ENCODE measurements at places on chromosomes 3 and 15.

DNA sequence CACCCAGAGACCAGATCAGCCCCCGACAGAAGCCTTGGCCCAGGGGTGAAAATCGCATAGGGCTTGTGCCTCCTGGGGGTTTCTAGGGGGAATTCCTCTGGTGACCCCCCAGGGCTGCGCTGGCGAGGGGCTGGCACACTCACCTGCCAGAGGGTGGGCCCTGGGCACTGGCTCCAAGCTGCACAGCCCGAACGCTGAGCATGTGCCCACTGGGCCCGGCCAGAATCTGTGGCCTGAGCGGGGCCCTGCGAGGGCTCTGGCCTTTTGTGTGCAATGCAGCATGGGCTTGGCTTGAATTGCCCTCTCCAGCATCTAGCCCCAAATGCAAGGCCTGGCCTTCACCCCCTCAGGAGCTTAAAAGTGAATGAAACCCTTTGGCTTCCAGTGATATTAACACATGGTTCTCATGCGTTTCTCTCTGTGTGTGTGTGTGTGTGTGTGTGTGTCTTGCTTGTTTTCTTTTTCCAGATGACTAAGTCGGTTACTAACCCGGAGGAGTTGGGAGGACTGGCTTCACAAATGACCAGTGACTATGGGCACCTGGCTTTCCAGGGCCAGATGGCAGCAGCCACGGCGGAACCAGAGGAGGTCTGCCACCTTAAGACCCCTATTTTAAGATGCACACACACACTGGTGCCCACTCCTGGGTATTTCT, 259.1 kb upstream of the TPM1 start:
- DNase-seq: no peak

GRCh38 chr15:66955001-66955516, 110.3 kb upstream of the SMAD3 start:
- DNase-seq: no peak

- no peak for DNase-seq
Observed at GRCh38 chr3:70749122-70749521, 436.7 kb upstream of the MDFIC2 start.

DNA sequence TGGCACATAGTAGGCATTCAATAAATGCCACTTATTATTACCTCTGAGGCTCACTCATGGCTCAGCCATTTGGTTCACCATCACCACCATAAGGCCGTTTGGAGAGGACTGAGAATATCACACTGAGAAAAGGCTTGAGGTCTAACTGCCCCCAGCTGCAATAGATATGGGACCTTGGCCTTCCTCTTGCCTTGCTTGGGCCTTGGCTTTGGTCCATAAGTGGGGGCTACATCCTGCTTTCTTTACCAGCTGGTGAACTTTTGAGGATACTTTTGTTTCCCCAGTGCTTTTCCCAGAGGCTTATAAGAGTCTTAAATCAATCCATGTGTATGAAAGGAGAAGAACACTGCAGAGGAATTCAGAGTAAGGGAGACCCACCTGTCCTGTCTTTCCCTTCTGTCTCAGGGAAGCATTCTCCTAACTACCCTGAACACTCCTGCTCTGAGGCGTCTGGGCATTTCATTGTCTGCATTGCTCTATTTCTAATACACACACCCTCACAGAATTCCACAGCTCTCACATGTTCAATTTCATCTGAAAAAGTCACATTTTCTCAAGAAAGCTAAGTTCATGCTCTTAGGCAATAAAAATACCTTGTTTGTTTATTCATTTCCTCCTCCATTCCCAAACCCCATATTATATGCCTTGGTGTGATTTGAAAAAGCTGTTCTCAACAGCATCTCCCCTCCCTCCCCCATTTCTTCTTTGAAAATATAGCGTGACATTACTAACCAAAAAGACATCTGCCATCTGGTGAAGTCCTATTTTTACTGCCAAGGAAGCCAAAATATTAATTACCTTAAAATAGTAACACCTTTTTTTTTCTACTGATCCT, 22.5 kb upstream of the KCNMB2 start:
- no peak for DNase-seq

DNA sequence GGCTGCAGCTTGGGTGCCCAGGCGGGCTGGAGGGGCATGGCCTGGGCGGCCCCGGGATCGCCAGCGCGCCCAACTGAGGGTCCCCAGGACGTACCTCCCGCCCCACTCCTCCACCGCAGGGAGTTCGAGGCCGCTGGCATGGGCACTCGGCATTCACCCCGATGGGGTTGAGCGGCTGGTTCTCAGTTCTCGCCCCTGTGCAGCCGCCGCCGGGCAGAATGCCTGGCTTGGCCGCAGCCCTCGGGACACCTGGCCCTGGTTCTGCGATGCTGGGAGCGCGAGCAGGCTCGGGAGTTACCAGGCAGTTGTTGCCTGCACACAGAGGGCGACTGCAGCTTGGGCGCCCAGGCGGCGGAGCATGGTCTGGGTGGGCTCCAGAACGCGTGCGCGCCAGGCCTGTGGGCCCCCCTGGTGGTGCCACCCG, 121.4 kb downstream of the LMLN start:
- DNase-seq: no peak

- no peak for DNase-seq
Observed at GRCh38 chr3:172021859-172022258, 17.5 kb upstream of the FNDC3B start.

GRCh38 chr3:33597257-33597689, 120.8 kb downstream of the CLASP2 start:
- no peak for DNase-seq

DNA sequence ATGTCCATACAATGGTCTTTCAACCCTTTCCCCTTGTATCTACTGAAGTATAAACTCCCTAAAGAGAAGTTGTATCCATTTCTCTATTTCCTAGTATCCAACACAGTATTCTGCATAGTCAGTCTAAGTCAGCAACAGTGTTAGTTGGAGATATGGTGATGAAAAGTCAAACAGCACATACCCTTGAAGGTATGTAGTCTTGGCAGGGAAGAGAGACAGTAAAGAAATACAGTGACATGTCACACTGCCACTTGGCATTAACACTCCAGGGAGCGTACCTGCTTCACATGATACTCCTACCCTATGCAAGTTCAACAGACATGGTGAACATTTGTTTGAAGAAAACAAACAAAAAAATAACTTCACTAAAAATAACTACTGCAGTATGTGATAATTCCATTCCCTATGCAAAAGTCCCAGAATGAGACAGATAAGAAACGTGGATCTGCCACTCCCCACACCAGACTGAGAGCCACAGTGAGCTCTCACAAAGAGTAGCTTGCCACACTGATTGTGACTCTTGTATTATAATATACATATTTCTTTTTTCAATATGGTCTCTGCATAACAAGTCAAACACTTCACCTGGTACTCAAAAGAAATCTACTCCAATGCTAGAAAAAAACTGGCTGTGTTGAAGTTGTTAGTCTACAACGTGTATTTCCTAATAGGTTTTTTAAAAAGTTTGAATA, 5.9 kb downstream of the PDCD10 start:
- DNase-seq: no peak

GRCh38 chr3:139764069-139764905, 86.5 kb upstream of the NMNAT3 start:
- no peak for DNase-seq

DNA sequence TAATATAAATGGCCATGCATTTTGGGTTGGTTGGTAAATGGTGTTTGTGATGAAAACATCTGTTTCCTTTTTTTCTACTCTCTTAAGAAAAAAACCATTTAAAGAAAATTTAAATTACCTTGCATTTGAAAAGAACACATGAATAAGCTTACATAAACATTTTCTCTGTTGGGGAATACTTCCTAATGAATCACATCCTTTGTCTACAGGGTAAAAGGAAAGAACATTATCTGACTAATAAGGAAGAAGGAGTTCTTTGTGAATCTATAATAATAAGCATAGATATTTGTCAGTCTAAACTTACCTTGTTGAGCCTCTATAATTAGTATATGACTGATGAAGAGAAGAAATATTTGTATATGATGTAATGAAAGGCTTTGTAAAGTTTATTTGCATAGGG, 254.1 kb upstream of the ZNF717 start:
- no peak for DNase-seq

All from ureter (tissue), 1 donor.